ENCODE measurements at places on chromosomes 1 and 21.

GRCh38 chr1:212109728-212110127 is 74.2 kb downstream of the DTL start:
- DNase-seq = no peak

DNA sequence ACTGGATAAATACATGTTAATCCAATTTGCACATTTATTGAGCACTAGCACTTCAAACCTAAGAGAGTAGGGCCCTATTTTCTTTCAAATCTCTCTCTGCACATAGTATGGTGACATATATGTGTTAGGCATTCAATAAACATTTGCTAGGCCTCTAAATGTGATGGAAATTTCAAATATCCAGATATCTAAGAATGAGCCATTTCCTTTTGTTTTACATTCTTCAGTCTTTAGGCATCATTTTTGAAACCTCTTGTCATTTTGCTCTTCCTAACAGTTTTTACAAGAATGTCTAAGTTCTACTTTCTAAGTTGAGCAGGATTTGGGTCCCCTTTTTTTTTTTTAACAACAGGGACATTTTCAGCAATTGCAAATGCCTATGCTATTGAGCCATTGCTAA is 395.7 kb upstream of the ST6GALNAC5 start:
- DNase-seq = no peak

DNA sequence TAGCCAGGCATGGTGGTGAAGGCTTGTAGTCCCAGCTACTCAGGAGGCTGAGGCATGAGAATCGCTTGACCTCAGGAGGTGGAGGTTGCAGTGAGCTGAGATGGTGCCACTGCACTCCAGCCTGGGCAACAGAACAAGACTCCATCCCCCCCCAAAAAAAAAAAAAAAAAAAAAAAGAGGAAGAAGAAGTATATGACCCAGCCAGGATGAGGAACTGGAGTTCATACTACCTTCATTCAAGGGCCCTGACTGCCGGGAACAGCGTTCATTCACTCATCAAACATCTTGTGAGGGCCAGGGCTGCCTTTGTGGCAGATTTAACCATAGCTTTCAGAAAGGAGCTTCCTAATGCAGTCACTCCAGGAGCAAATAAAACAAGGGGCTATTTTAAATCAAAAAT is 127.6 kb downstream of the MRPS6 start:
- no peak for DNase-seq

DNA sequence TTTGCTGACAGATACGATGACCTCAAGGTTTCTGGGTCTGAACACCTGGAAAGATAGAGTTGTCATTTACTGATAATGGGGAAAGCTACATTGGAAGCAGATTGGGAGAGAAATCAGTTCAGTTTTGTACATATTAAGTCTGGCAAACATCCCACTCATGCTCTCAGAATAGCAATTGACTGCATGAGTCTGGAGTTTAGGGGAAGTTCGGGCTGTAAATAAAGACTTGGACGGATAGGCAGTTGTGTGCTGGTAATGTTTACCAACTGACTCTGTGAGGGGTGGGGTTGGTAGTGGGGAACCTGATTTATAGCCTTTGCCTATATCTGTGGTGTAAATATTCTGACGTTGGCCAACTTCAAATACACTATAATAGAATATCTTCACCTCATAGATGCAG is 4.0 kb downstream of the H6PD start:
- no peak for DNase-seq

All from posterior vena cava (tissue), 2 donors.